ENCODE measurements at places on chromosomes 2 and 18.

DNA sequence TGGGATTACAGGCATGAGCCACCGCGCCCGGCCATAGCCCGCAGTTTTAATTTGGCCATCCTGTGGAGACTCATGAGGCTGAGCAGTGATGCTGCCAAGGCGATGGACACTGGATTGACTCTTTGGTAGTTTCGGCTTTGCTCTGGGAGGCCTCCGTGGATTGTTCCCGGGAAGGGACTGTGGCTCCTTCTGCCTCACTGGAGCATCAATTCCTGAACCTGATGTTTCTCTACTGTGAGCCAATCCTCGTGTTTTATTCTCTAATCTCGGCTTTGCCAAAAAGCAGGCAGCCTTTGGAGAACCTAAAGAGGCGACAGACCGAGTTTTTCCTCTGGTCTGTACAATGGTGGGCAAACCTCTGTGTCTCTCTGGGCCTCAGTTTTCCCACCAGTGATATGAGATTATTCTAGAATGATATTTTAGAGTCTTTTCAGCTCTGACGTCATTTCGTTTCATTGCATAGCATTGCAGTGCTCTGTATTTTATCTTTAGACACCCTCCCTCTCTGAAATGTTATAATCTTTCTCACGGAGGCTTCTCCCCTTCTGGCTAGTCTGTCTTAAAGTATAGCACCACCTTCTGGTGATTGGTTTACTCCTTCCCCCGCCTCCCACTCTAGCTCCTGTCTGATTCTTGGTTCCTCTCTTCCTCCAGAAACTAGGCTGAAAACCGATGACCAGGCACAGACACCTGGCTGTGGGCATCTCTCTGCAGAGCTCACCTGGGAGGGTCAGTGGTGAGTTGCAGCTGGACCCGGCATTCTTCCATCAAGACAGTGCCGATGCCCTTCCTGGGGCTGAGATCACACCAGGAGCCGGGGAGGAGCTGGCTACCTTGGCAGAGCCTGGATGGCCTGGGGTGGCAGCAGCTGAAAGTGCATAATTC lies 341.3 kb downstream of the MYCN start:
- no peak for DNase-seq

- no peak for DNase-seq
These were observed 119.1 kb downstream of the PTGR3 start for GRCh38 chr18:75089748-75090327.

DNA sequence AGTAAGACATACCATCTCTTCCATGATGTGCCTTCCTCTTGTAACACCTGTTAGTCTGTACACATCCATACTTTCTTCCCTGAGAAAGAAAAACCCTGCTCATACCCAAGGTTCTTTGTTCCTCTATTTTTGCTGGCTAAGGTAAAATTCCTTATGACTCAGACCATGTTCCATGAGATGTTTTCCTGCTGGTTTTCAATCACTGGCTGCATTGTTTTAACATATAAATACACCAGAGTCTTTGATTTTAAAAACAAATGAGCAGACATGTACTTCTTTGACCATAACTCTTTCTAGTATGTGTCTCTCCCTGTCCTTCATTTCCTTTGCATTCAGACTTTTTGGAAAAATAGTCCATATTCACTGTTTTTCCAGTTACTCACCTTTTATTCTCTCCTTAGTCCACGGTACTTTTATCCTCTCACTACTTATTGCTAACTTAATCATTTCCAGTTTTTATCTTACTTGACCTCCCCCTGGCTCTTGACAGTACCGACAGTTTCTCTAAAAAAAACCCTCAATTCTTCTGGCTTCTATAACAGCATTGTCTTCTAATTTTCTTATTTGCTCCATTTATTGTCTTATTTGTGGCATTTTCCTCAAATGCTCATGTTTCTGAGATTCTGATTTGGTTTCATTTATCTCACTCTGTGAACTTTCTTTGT lies 4.3 kb downstream of the VAPA start:
- no peak for DNase-seq

GRCh38 chr2:62204998-62205496 lies 9.1 kb downstream of the B3GNT2 start:
- DNase-seq = no peak

DNA sequence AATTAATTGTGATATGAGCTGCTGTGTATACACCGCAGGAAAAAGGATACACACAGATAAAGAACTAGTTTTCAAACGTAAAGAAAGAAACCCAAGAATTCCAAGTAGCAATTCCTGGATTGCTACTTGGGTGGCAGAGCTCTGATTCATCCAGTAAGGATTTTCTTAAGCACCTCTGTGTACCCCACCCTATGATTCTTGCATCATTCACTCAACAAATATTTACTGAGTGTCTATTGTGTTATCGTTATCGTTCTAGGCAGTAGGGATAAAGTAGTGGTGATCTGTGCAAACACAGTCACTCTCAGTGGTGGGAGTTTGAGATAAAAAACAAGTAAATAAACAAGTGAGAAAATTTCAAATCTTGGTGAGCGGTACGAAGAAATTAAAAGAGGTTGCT lies 4.9 kb upstream of the TMEM200C start:
- DNase-seq = no peak

- DNase-seq = no peak
These were observed 416.6 kb upstream of the ACVR2A start for GRCh38 chr2:147428120-147428747.

- no peak for DNase-seq
These were observed 1337.2 kb upstream of the CELF4 start for GRCh38 chr18:38902796-38903195.

GRCh38 chr2:226489775-226490541 lies 309.7 kb downstream of the IRS1 start:
- peak; percentile 34 for DNase-seq

GRCh38 chr18:10057894-10058791 lies 144.3 kb downstream of the VAPA start:
- DNase-seq = peak; percentile 39

DNA sequence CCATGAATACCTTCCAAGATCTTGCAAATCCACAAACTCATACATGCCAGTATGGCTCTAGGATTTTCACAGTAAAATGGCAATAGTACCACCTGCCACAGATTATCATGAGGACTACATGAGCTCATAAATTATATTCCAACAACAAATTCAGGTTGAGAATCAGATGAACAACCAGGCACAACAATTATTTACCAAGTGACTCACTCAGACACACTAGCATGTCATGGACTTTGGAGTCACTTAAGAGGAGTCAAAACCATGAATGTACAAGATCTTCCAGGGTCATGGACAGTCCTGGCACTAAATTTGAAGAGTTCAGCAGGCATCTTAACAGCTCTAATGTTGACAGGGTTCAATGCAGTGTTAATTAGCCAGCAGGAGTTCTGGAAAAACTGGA lies 34.4 kb upstream of the BZW1 start:
- no peak for DNase-seq

GRCh38 chr2:219294356-219295351 lies 14.5 kb downstream of the PTPRN start:
- peak; percentile 90 for DNase-seq

DNA sequence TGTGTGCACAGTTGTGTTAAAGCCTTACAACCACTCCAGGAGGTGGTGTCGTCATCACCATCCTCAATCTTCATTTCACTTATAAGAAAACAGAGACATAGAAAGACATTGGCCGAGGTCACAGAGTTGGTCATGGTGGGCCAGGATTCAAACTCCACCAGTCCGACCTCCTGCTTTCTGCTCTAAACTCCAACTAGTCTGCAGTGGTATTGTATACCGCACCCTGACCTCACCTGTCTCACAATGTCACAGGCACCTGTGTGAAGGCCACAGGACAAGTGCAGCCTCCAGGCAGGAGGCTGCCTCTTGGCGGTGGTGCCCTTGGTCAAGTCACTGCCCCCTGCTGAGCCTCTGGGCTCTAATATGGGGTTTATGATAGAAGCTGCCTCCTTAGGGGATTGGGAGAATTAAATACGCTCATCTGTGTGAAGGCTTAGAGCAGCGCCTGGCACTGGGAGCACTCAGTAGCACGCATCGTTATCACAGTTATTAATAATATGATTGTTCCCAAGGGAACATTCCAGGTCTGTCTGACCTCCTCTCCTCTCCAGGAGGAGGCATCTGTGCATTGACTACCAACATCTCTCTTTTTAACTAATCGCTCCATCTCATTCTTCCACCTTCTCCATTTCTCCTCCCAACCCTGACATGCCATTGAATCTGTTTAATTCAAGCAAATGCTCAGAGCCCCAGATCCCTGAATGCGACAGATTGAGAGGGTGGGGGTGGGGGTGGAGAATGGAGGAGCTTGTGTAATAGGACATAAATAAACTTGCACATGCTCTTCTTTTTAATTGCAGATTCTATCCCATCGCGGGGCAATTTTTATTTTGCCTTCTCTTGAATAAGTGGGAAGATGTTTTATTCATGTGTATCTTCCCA lies 112.7 kb downstream of the MCFD2 start:
- no peak for DNase-seq

- DNase-seq = no peak
These were observed 47.5 kb downstream of the EML4 start for GRCh38 chr2:42216694-42217093.

DNA sequence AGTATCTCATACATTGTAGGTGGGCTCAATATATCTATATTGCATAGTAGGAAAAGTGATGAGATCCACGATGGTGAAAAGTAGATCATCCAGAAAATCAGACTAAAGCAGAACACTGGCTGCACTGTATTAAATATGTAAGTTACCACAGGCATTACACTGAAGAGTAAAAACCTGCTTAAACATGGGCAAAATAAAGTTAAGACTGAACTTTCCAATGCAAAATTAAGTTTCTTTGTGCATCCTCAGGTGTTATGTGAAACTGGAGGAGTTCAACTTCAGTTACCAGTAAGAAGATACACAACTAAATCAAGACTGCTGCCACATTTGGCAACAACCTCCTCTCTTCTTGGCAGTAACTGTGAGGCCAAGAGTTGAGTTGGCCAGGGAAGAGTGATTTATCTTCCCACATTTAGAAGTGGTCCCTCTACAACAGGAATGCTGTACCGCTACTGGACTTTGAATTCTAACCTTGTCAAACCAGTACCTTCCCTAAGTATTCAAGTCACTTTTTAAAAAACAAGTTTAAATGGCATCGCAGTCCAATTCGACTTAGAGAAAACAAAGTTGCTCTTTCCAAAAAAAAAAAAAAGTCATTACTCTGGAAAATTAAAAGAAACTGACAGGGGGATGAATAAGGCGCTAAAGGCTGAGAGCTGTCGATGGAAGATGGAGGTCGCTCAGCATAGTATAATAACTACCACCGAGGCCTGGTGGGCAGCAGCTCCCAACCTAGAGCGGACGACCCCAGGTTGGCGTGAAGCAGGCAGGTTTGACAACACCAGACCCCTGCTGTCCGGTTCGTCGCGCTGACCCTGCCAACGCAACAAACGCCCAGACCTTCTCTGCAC lies 1.1 kb downstream of the MAP4K3 start:
- no peak for DNase-seq

- DNase-seq = no peak
These were observed 84.5 kb downstream of the VAPA start for GRCh38 chr18:9998330-9998729.

GRCh38 chr2:215603440-215603839 lies 167.6 kb upstream of the FN1 start:
- DNase-seq = no peak

- no peak for DNase-seq
These were observed 53.1 kb downstream of the VIL1 start for GRCh38 chr2:218471982-218472381.

DNA sequence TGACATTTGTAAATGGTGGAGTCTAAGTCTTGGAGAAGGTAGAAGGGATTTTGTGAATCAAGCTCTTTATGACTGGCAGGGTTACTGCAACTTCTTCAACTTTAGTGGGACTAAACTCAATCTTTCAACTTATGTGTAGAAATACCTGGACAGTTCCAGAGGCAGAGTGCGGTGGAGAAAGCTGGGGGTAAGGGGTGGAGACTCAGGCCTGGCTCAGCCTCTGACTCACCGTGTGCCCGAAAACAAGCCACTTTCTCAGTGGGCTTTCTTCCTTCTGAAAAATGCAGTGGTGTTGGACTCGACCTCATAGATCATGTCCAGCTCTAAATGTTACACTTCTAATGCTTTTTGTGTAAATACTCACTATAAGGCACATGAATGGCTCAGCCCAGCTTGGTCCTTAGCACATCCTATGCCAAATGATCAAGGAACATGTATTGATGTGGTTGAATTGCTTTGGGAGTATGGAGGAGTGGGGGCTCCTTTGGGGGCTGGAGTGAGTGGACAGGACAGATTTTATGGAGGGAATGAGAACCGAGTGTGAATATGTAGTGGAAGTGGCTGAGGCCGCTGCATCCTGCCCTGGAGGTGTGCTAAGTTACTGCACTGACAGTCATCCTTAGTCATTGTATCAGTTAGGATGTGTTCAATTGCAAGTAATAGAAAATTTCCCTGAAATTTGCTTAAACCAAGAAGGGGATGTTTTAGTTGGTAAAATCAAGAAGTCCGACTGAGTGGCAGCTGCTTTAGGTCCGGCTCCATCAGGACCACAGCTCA lies 32.2 kb upstream of the IGFBP5 start:
- no peak for DNase-seq

DNA sequence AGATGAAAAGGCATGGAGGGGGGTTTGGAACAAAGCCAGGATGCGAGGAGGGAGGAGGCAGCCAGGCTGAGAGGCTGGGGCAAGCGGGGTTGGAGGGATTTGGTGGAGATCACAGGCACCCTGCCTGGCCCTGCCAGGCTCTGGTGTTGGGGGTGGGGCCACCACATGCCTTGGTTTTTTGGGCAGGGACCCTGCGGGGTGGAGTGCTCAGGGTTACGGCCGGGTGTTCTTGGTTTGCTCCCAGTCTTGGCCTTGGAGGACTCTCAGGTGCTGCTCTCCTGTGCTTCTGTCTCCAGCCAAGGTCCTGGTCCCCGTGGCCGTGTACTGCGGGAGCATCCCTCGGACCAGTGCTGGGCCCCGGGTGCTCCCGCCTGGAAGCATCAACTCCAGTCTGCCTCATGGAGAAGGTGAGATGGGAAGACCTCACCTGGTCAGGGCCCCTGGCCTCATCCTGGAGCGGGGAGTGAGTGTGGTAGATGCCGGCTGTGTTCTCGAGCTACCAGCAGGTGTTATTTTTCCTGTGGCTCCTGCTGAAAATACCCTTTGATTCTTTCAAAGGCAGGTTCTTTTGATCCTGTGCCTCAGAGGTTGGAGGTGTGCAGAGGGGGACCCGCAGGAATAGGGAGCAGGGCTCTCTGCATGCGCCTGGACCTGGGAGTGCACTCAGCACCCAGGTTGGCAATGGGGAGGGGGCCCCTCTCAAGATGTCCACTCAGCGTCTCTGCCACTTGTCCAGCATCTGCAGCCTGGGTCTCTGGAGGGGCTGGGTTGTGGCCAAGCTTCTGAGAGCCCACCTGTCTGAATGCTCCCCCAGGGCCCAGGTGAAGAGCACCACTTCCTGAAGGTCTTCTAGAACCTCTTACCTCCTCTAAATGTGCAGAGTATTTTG lies 17.0 kb downstream of the TOGARAM2 start:
- no peak for DNase-seq
